Large intestine (tissue), 12 donors: ENCODE measurements at places on chromosomes 16 and 17. TPM values are rescaled to one million over a fixed set of nuclear protein-coding genes. Genes with fewer than 3 reads are reported as not detected.

- no peaks in the 10 kb centered on the region for H3K27me3 ChIP-seq
- H3K4me3 ChIP-seq, result peak overlapping the region; percentile 3
- H3K36me3 ChIP-seq, result peaks cover 25% of the 10 kb centered on the region
- H3K27ac ChIP-seq, result no peak overlapping the region
- peak; percentile 56 for DNase-seq
These were observed 12.7 kb downstream of the MRM3 start for GRCh38 chr17:794876-795275.

The MT1E gene
- polyA plus RNA-seq, result 96.6 TPM

DNA sequence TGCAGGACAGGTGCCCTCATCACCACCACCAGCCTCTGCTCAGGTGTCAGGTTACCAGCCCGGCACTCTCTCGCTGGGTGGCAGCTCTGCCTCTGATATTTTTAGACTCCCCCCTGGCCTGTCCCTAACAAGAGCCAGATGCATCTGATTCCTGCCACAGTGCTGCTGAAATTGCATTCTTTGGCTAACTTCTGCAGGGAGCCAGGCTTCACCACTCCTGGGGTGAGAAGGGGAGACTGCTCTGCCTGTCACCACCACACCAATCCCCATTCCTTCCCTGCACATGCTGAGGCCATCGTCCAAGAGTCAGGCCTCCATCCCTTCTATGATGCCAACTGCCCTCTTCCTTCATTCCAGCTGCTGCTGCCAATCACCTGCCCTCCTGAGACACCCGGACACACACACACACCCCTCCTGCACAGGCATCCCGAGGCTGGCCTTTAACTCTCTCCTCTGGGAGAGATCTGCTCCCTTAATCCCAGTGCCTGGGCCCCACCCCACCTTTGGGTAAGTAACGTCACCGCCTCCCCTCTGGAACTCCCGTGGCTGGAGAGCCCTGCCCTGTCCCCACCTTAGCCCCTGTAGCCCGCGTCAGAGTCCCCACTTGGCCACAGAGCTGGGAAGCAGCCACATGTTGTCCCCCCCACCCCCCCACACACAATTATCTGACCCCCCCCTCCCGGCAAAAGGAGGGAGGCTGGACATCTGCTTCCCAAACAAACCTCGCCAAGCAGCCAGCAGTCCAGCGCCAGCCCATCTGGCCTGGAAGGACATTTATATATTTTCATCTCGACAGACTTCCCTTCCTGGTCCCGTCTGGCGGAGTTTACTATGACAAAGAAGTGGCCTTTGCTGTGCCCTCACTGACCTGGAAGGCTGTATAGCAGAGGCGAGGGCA, 2.8 kb downstream of the EMP2 start:
- no peaks in the 10 kb centered on the region for H3K36me3 ChIP-seq
- no peak overlapping the region for H3K27ac ChIP-seq

The ABCA9 gene
- polyA plus RNA-seq, result 2.1 TPM

GRCh38 chr17:79803421-79803996, 6.6 kb upstream of the CBX8 start:
- H3K4me3 ChIP-seq, result no peak overlapping the region
- H3K36me3 ChIP-seq, result no peaks in the 10 kb centered on the region
- H3K27ac ChIP-seq, result no peak overlapping the region

The SKA2 gene
- 34.8 TPM for polyA plus RNA-seq

The PIGS gene
- 88.7 TPM for polyA plus RNA-seq

DNA sequence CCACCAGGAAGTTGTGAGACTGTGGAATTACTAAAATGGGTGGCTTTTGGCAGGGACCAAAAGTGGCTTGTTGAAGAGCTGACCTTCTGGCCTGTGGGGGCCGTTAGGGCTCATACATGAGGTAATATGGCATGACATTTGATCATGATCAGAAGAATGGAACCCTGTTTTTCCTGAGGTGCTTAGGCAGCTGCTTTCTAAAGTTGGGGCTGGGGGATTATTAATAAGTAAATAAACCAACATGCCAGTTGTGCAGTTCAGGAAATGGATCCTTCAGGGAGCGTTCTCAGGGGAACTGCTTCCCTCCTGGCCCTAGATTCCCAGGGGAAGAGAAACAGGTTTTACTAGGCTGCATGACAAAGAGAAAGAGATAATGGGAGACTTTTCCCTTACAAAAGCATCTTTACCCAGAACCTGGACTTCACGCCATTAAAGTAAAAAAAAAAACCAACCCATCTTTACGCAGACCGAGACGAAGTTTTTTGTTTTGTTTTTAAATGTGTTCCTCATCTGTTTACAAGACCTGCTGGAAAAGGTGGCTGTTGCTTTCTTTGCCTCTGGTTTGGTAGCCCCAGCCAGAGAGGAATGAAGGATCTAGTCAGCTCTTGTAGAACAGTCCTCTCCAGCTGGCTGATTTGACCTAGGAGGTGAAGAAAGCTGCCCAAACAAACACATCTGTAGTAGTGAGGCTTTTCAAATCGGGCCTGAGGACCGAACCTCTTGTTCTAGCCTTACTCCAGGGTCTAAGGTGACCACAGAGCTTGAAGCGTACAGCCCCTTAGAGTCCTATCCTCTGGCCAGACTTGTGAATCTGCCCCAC, 22.7 kb downstream of the YPEL2 start:
- no peak overlapping the region for H3K27ac ChIP-seq
- no peak overlapping the region for H3K4me3 ChIP-seq
- no peak for DNase-seq

DNA sequence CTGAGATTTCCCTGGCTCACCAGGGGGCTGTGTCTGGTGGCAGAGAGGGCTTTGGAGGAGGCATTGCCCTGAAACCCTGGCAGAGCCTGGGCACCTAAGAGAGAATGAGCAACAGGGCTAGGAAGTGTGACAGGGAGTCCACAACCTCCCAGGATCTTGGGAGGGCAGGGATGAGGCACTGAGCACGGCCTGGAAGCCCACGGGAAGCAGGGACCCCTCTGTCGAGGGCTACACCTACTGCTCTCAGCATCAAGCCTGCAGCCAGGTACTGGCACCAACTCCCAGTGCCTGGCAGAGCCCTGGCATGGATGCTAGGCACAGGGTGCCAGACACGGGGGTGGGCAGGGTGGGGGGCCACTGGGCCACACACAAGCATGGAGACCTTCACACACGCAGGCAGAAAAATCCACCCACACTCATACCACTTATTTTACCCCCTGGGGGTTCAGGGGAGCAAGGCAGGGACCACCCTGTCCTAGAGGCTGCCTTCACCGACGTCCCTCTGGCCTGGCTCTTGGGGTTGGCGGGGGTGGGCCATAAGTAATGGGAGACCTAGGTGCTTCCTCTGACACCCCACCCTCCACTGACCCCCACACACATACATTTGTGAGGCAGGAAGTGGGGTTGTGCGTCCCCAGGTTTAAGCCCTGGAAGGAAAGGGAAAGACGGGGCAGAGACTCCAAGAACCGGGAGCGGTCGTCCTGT, 970 bp upstream of the HSD11B2 start:
- H3K27ac ChIP-seq, result no peak overlapping the region
- peaks cover 34% of the 10 kb centered on the region for H3K27me3 ChIP-seq
- H3K36me3 ChIP-seq, result no peaks in the 10 kb centered on the region
- H3K4me1 ChIP-seq, result peaks cover 21% of the 10 kb centered on the region
- H3K4me3 ChIP-seq, result peak overlapping the region; percentile 25
- DNase-seq, result no peak
